Coronary artery (tissue), 2 donors: ENCODE measurements at places on chromosomes 12 and 14.

DNA sequence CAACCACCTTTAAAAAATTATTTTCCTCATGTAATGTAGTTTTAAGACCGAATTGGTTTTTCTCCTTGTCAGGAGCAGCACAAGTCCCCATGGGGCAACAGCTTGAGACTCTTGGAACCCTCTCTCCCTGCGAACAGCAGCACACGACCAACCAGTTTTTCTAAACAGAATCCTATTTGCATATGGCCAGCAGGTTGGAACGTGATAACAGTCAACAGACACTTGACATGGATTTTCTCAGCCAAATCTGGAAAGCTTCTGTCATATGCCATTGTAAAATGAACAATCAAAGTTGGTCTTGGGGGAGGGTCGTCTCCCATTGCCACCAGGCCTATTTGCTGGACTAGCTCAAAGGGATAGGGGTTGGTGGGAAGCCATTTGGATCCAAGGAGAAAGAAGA is 1915.0 kb upstream of the FLRT2 start:
- no peak for DNase-seq

DNA sequence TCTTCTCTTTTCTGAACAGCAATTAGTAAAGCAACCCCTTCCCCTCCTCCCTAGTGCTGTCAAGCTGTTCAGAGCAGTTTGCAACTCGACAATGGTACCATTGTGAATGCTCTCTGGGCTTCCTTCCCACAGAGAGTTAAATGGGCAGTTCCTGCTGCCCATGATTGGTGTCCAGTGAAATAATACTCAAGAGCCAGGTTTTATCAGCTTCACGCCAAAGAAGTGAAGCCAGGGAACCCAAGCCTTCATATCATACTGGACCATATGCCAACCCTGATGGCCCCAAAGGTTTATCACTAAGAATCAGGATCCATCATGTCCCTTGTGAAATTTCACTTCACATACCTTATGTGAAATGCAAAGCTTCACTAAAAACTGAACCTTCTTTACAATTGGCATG is 24.7 kb downstream of the INSM2 start:
- no peak for DNase-seq

DNA sequence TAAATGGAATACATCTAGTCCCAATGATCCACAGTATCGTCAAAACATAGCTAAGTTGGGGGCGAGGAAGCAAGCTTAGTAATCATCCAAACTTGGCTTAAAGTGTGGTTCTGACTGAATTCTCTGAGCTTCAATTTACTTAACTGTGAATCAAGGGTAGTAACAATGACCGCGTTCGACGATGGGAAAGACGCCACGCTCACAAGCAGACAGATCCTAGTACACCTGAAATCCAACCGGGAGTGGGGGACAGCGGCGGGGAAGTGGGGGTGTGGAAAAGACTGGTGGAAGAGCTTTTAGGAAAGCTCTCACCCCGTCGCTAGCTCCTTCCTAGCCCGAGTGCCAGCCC is 433 bp downstream of the COX16 start:
- DNase-seq: no peak

DNA sequence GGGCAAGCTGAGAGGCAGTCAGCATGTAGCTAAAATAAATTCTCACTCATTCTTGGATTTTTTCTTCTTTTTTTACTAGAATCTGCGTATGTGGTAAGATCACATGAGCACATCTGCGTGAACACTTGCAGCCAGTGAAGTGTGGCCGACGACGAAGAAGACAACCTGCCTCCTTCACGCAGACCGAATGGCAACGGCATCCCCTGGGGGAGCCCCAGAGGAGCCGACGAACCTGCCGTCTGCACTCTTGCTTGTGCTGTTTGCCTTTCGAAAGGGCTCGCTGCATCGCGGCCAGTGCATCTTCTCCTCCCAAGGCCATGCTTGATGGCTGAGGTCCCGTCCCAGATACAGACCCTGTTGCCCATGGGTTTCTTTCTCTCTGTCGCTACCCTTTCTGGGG is 113.8 kb downstream of the KCNK10 start:
- DNase-seq: no peak

- DNase-seq: no peak
Observed at GRCh38 chr14:60133487-60133886, 31.7 kb downstream of the DHRS7 start.

DNA sequence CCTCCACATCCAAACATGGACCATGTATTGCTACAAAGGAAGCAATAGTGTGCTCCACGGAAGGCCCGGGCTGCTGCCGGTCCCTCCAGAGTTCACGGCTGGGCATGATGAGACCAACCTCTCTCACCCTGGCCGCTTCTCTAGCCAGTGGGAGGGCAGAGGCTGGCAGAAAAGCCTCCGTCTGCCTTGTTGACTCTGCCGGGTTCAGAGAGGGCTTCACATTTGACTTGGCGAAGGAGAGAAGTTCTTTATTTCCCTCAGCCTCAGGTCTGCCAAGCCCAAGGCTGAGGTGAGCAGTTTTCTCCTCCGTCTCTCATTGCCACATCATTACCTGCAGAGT is 230.0 kb downstream of the ZFP36L1 start:
- no peak for DNase-seq

GRCh38 chr12:49548481-49548821 is 9.6 kb downstream of the KCNH3 start:
- no peak for DNase-seq

DNA sequence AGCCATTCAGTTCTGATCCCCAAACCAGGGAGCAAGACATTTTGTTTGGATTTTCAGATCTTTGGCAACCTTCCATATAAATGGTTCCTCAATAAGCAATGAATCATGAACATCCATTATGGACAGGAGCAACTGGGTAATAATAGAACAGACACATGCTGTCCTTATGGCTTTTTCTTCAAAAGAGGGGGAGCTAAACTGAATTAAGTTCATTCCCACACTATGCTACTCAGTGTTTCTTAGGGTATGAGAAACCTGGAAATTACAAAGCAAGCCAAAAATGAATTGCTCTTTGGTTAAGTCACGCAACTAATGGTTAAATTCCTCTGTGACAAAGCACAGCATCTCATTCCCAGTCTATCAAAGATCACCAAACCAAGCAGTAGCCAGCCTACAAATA is 51.0 kb downstream of the PTGER2 start:
- DNase-seq: no peak

- no peak for DNase-seq
Observed at GRCh38 chr12:21552635-21553328, 26.7 kb downstream of the SPX start.

DNA sequence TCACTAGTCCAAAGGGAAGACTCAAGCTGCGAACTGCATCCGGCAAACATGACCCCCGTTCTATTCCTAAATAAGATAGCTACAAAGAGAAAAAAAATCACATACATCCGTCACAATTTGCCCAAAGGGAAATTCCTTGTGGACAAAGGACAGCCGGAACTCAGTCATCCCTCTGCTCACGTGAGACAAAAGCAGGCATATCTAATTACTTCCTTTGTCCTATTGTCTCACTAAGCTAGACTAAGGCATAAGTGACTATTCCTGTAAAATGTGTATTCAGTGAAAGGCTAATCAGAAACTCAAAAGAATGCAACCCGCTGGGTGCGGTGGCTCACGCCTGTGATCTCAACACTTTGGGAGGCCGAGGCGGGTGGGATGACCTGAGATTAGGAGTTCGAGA is 27.2 kb upstream of the NINJ2 start:
- DNase-seq: no peak

DNA sequence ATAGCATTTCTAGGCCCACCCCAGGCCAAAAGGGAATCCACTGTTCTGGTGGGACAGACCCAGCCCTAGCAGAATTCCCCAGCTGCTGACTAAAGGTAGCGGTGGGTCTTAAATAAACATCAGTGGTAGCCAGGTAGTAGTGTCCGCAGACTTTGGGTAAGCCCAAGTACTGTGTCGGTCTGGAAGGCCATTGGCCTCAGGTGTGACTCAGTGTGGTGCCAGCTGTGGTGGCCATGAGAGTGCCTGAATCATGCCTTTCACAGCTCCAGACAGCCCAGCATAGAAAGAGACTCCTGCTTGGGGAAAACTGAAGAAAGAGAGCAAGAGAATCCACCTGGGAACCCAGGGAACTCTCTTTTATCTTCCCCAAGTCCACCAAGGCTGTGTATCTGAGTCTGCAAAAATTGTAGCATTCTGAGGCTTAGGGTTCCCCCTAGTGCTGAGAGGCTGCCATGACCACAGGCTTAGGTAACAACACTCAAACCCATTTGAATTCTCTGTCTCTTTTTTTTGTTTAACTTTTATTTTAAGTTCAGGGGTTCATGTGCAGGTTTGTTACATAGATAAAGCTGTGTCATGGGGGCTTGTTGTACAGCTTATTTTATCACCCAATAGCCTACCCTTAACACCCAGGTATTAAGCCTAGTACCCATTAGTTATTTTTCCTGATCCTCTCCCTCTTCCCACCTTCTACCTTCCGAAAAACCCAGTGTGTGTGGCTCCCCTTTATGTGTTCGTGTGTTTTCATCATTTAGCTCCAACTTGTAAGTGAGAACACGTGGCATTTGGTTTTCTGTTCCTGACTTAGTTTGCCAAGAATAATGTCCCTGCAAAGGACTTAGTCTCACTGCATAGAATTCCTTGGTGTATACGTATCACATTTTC is 16.7 kb upstream of the CD163L1 start:
- no peak for DNase-seq

DNA sequence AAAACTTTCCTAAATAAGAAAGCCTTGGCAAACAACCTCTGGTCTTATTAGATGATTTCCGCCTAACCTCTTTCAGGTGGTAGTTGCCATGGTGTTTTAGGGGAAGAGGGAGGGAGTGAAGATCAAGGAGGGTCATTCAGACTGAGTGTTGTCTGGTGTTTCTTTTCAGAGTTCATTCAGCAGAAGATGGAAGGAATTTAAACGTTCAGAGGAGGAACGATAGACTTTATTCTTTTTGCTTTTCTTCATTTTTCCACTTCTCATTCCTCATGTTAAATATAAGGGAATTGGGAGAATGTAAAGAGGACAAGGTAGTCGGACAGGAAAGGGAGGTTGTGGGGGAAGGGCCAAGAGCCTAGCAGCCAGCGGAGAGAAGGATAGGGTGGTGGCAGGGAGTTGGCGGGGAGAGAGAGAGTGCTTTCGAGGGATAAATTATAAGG is 17.4 kb upstream of the SALL2 start:
- DNase-seq: no peak

DNA sequence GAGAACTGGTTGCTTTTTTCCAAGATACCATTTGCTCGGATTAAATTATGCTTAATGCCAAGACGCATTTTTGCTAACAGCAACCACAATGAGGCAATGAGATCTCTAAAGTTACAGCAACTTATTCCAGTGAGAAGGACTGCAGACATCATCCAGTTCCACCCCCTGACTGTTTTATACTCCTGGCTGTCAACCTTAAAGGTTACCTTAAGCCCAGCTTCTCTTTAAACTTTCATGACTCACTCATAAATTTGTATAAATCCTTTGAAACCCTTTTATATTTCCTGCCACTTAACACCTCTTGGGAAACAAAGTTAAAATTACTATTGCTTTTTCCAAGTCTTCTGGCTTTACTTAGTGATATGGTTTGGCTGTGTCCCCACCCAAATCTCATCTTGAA is 80.2 kb downstream of the TMTC1 start:
- no peak for DNase-seq

- no peak for DNase-seq
Observed at GRCh38 chr12:12612358-12612757, 682 bp downstream of the CREBL2 start.

DNA sequence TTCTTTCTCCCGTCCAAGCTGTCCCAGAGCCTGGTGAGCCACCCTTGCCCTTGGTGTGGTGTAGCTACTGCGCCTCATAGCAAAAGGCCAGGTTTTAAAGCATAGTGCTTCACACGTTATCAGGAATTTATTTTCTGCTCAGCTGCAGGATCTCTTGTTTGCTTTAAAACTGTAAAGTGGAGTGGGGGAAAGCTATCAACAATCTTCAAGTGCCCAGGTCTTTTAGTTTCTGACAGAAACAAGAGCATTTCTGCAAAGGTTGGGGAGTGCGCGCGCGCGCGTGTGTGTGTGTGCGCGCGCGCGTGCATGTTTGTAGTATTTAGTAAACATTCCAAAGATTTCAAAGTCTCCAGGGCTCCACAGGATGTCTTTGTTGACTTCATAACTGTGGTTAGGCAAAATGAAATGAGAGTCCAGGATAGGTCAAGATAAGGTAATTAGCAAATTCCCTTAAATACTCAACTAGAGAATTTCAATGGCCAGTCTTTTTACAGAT is 45.5 kb downstream of the EML1 start:
- no peak for DNase-seq

GRCh38 chr14:79586989-79587598 is 624.2 kb downstream of the DIO2 start:
- DNase-seq: no peak

DNA sequence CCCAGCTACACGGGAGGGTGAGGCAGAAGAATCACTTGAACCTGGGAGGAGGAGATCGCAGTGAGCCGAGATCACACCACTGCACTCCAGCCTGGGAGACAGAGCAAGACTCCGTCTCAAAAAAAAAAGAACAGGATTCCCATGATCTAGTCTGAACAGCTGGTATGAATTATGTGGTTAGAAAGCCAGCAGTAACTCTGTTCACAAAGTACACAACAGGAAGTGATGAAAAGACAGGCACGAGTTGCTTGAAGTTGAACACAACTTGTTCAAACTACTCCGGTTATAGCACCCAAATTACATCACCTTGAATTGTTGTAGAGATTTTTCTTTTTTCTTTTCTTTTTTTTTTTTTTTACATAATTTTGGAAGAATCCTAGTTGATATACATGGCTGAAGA is 238.8 kb upstream of the RGS6 start:
- DNase-seq: no peak

- DNase-seq: no peak
Observed at GRCh38 chr12:99334285-99335056, 313.1 kb upstream of the GARIN6 start.

- no peak for DNase-seq
Observed at GRCh38 chr14:95526483-95527386, 8.1 kb upstream of the GLRX5 start.

- no peak for DNase-seq
Observed at GRCh38 chr14:55512421-55512820, 67.6 kb upstream of the KTN1 start.

- DNase-seq: no peak
Observed at GRCh38 chr14:99575043-99576023, 28.7 kb downstream of the CCDC85C start.

DNA sequence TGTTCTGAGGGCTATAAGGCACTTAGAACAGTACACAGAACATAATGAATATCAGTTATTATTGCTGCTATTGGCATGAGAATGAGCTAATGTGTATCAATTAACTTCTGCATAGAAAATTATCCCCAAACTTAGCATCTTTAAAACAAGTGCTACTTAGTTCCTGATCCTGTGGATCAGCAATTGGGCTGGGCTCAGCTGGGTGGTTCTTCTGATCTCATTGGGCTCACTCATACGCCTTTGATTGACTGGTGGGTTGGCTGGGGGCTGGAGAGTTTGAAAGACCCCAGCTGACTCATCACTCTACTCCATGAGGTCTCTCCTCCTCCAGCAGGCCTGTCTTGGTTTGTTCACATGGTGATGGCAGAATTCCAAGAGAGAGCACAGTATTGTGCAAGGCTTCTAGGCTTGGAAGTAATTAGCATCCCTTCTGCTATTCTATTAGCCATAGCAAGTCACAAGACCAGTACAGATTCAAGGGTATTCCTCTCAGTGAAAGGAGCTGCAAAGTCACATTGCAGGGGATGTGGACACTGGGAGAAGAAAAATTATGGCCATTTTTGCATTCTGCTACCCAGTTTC is 27.2 kb upstream of the HSPB8 start:
- no peak for DNase-seq
